Right atrium auricular region (tissue), 2 donors: ENCODE measurements at places on chromosomes 1 and 21. TPM values are rescaled to one million over a fixed set of nuclear protein-coding genes. Genes with fewer than 3 reads are reported as not detected.

- no peak for DNase-seq
Measured at GRCh38 chr1:6969762-6970161, 184.5 kb downstream of the CAMTA1 start.

GRCh38 chr21:36297406-36297937, 22.5 kb upstream of the MORC3 start:
- no peak for DNase-seq

The GNG5 gene
- total RNA-seq = 198 TPM

GRCh38 chr1:42660907-42661500, 2.8 kb downstream of the PPIH start:
- no peak for DNase-seq

DNA sequence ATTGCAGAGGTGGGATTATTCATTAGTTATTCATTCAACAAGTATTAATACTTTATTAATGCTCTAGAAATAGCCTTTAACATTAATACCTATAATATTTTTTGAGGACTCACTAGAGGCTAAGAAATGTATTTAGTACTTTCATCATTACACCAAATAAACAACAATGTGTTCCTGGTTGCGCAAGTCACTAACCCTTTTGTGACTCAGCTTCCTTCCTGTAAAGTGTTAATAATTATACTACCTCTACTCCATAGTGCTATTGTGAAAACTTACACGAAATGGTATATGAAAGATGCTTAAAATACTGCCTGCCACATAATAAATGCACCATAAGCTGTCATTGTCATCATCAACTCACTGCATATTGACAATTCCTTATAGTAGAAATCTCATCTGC, 431.0 kb downstream of the DPYD start:
- DNase-seq = no peak

The RGS8 gene
- 0.31 TPM for total RNA-seq

The PFKL gene
- total RNA-seq = 28.0 TPM

The ATP1A4 gene
- total RNA-seq = not detected
